Naive thymus-derived CD4-positive, alpha-beta T cell (primary cell): ENCODE measurements at places on chromosomes 5 and 9.

DNA sequence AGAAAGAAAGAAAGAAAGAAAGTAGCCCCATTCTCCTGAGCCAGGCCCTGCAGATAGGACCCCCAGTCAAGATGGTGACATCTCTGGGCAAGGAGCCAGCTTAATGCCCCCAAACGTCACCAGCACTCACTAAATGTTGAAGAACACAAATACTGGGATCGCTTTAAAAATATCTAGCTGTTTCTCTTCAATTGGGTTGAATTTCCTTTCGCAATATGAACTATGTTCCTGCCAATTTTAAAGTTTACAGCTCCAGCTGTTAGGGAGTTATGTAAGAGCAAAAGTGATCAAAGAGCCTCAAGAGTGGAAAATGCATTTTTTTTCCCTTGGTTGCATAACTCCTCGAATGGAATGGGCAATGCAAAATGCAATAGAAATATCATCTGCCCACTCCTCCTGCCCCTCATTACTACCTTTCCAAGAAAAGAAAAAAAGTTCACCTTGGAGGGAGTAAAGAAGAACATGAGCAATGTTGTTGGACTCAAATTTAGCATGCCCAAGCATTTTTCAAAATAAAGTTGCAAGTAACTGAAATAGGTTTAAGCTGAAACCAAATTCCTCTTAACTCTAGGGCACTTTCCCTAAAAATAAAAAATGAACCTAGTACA lies 244.2 kb upstream of the PIK3R1 start:
- no peaks in the 10 kb centered on the region for H3K36me3 ChIP-seq
- H3K27me3 ChIP-seq, result no peaks in the 10 kb centered on the region
- DNase-seq, result no peak
- no peak overlapping the region for H3K27ac ChIP-seq
- H3K4me3 ChIP-seq, result no peak overlapping the region
- H3K4me1 ChIP-seq, result no peaks in the 10 kb centered on the region

DNA sequence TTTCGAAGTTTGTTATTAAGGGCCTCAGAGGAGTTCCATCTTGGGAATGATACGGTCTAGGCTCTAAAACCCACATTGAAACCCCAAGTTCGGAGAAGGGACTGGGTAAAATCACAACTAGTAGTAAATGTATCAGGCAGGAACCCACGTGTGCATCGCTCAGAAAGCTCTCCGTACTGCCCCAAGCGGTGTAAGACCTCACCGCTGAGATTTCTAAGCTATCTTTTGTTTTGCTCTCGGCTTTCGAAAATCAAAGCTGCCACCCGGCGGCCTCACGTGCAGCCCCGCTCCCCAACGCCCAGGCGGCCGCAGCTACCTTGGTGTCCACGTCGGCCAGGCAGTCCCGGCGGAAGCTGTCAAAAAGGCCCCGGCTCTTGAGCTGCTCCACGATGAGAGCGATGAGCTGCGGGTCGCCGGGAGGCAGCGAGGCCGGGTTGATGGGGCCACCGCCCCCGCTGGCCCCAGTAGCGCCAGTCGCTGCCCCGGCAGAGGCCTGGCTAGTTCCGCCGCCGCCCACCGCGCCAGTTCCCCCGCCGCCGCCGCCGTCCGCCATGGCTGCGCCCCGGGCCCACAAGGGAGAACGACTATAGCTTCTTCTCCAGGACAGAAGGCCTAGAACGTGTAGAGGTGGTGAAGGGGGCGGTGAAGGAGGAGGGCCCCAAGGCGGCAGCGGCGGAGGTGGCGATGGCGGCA lies 420 bp downstream of the BOD1 start:
- H3K27me3 ChIP-seq, result no peaks in the 10 kb centered on the region
- H3K27ac ChIP-seq, result peak overlapping the region; percentile 99
- H3K4me1 ChIP-seq, result peaks cover 21% of the 10 kb centered on the region
- H3K4me3 ChIP-seq, result peak overlapping the region; percentile 71
- H3K36me3 ChIP-seq, result peaks cover 9% of the 10 kb centered on the region
- peak; percentile 69 for DNase-seq

GRCh38 chr5:172117977-172118701 lies 69.9 kb downstream of the STK10 start:
- H3K36me3 ChIP-seq, result peaks cover under 1% of the 10 kb centered on the region
- peak overlapping the region; percentile 9 for H3K27ac ChIP-seq
- H3K27me3 ChIP-seq, result no peaks in the 10 kb centered on the region

GRCh38 chr9:134597957-134598883 lies 43.4 kb upstream of the COL5A1 start:
- no peak overlapping the region for H3K27ac ChIP-seq
- no peak for DNase-seq
- no peaks in the 10 kb centered on the region for H3K36me3 ChIP-seq
- H3K27me3 ChIP-seq, result no peaks in the 10 kb centered on the region
- no peak overlapping the region for H3K4me3 ChIP-seq

DNA sequence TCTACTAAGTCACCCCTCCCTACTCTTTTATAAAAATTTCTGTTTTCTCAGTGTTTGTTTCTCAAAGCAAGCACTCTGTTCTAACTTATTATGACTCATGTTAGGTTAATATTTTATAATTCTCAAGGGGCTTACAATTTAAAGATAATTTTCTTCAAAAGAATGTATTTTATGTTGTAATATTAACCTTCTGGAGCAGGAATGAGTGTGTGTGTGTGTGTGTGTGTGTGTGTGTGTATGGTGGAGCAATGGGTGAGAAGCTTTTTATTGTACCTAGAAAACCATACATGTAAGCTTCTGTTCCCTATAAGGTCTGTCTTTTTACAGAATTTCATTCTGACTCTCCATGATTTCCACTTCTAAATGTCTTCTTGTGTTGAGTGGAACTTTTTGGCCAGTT lies 63.0 kb downstream of the PBX3 start:
- no peak for DNase-seq
- no peak overlapping the region for H3K27ac ChIP-seq
- no peaks in the 10 kb centered on the region for H3K4me1 ChIP-seq
- H3K4me3 ChIP-seq, result no peak overlapping the region
- H3K27me3 ChIP-seq, result no peaks in the 10 kb centered on the region
- H3K36me3 ChIP-seq, result no peaks in the 10 kb centered on the region
